ENCODE measurements at places on chromosomes 4 and X.

DNA sequence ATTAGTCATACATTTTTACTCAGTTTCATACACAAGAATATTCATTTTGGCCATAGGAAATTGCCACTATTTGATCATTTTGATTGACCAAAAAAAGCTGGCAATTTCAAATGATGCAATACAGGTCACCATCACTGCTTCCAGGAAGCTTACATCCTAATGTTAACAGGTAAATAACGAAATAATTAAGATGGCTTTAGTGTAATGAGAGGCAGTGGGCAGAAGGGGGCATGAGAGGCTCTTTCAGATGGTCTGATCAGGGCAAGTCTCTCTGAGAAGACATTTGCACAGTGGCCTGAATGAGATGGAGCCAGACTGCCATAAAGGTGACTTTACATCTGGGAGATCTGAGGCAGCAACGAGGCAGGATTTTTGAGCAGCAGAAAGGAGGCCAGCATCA, 170.7 kb downstream of the SLIT2 start:
- DNase-seq = peak; percentile 43

- no peak for DNase-seq
Observed at GRCh38 chr4:73707269-73707875, 33.0 kb upstream of the CXCL8 start.

GRCh38 chrX:65903750-65904149, 136.1 kb downstream of the VSIG4 start:
- no peak for DNase-seq

- no peak for DNase-seq
Observed at GRCh38 chrX:73400136-73400748, 46.6 kb upstream of the CDX4 start.

GRCh38 chr4:146795711-146796110, 150.0 kb downstream of the TTC29 start:
- DNase-seq = no peak

DNA sequence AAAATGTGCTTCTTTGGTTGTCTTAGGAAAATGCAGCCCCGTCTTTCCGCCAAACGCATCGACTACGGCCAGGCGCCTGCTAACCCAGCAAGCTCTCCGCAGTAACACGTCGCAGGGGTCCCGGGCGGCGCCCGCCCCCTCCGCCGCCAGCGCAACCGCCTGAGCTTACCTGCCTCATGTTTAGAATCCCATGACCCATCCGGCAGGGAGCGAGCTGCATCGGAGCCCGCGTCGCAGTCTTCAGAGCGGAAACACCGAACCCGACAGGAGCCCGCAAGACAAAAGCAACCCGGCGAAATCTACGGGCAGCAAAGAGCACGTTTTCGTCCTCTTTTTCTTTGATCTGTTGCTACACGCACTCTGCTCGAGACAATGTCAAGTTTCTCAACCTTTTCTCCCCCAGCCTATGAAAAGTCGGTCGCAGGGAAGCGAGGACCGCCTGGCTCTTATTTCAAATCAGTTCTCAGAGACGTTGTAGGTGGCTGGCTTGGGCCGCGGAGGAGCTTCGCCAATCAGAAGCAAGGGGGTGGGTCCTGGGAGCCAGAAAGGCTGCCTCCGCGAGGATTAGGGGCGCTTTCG, at the start of gene MID1:
Gene MID1, minus strand, starts transcription at position 465 of the 579 bp plus-strand sequence. CDS start 53,038 bp downstream, outside the sequence.
- DNase-seq = no peak

DNA sequence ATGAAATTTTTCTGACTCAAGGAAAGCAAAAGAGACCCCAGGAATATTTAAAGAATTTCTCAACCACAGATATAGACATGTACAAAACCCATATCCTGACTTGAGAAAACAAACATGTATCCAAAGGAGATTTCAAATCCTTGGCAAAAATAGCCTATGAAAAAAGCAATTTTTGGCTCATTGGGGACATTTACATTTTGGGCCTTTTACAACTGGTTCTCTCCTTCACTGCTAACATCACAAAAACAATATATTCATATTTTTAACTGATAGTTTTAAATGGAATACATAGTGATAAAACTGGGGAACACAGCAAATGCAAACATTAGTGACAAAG, 65.0 kb downstream of the SH3RF1 start:
- no peak for DNase-seq

DNA sequence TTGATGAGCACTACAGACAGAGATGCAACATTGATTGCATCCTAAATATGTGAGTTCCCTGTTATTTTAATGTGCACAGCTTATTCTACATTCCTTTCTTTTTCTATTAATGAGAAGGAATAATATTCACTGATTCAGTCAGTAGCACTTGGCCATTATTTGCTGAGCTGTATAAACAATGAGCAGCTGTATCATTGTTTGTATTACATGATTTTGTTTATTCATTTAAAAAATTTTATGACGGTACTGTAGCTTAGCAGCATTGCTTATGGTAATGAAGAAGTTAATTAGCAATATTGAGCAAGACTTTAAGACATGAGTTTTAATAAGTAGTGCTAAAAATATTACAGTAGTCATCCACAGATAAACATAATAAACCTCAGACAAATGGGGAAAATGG, 582.0 kb downstream of the ADGRL3 start:
- DNase-seq = no peak

DNA sequence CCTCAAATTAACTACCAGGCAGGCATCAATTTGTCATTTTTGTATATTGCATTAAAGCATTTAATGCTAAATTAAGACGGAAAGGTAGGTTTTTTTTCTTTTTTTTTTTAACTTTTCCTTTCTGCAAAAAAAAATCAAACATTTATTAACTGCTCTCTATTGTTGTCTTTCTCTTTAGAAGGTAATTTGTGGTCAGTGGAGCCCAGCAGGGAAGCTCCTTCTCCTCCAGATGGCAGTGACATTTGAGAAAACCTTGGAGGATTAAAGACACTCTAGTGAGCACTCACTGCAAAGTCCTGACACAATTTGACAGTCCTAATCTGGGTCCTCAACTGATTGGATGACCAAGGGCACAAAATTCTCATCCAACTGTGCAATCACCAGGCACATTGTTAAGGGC, 102.4 kb downstream of the SLIT2 start:
- no peak for DNase-seq

DNA sequence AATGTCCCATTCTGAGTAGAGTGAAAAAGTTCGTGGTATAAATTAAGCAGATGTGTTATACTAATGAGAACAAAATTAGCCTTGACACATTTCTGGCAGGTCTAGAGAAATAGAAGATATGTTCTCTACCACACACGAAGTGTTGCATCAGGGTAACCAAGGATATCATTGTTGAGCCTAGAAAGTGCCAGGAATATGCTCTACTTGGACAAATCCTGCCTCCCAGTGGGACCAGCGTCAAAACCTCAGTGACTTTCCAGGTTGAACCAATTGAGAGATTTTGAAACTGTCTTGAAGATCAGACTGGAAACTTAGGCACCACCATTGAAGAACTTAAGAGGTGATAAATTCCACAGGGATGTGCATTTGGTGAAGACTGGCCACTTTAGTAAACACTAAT, 115.9 kb downstream of the HPGD start:
- DNase-seq = no peak

GRCh38 chr4:153887217-153887616, 98.3 kb upstream of the SFRP2 start:
- no peak for DNase-seq

GRCh38 chrX:19867411-19867732, 20.0 kb downstream of the SH3KBP1 start:
- no peak for DNase-seq

DNA sequence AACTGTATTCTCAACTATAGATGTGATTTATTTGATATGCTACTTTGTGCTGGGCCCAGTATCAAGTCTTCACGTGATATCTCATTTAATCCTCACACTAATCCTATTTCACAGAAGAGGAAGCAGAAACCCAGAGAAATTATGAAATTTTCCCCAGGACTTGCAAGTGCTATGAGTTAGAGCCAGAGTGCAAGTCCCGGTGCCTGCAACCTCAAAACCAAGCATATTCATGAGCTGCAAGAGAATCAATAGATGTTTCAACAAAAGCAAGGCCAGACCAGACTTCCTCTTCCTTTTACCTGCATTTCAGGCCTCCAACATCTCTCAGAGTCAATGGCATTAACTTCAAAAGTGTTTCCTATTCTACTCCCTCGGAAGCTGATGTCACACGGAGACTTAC, 92.2 kb upstream of the GATB start:
- DNase-seq = no peak

GRCh38 chrX:73412930-73413329, 33.9 kb upstream of the CDX4 start:
- DNase-seq = no peak

DNA sequence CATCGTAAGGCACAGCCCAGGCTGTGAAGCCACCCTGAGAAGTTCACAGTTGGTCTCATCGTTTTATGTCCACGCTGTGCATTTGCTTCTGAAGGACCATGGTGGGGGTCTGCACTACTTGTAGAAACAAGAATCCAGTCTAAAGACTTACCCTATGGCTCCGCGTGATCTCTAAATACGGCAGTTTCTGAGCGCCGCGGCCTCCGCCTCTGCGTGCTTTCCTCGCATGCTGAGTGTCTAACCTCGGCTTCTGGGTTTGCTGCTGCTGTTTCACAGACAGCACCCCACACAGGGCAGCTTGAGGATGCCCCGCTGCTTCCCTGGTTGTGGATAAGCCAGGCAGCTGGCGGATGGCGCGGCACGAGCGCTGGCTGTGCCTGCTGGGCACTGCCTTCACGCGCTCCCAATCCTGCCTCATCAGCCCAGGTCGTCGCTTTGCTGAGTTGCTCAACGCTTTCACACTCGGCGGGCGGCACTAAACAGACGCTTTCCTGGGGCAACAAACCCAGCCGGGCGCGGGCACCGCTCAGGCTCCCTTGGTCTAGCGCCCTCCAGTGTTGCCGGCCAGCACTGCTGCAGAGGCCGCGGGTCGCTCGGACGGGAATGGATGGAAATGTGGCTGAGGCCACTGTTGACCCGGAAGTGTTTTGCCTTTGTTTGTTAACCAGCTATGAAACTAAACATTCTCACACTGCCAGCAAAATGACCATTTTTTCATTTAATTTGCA, 39.2 kb downstream of the FGFRL1 start:
- no peak for DNase-seq

GRCh38 chr4:149727663-149728062, 88.0 kb downstream of the IQCM start:
- no peak for DNase-seq

DNA sequence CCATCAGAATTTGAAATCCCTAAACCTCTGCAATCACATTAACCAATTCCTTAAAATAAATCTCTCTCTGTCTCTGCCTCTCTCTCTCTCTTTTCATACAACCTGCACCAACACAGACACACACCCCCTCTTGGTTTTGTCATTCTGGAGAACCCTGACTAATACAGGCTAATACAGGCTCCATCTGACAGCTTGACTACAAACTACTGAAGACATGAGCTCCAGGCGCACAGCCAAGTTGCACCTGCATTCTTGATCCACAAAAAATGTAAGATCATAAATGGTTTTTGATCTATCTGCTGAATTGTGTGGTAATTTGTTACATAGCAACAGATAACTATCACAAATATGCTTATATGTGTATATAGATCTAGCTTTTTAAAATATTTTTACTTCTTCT, 2414.2 kb downstream of the PCDH7 start:
- DNase-seq = no peak

GRCh38 chrX:23756165-23756564, 13.1 kb upstream of the ACOT9 start:
- peak; percentile 80 for DNase-seq

DNA sequence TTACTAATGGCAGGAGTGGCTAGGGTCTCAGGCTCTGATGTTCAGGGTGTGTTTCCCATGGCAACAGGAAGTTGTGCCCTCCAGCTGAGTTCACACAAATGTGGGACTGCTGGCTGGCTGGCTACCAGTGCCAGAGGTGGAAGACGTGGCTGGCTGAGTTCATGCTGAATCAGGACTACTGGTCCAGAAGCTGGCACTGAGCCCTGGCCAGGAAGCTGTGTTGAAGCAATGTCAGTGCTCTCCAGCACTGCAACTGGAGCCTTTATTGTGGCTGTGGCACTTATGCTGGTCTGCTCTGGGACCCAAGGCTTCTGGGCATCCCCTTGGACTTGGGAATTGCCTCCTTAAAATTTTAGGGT, 42.0 kb upstream of the ZXDA start:
- DNase-seq = no peak

DNA sequence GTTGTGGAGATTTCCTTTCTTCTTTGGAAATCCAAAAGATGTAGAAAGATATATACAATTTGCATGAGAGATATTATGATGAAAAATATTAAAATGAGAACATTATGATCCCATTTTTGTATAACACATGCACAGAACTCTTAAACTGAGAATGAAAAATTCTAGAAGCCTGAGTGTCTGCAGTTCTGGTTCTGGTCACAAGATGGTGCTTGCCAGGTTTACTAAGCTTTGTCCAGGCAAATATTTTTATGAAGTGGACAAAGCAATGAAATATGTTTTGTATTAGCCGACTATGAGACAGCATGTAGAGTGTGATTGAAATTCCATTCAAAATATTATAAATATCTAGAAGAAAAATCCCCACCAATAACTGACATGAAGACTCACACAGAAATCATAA, 2.2 kb downstream of the PWWP3B start:
- no peak for DNase-seq

GRCh38 chrX:69067841-69068240, 97.4 kb downstream of the PJA1 start:
- no peak for DNase-seq

- DNase-seq = no peak
Observed at GRCh38 chrX:44529310-44529709, 13.3 kb downstream of the FUNDC1 start.

- peak; percentile 43 for DNase-seq
Observed at GRCh38 chr4:75895744-75896314, 6.4 kb downstream of the PPEF2 start.

DNA sequence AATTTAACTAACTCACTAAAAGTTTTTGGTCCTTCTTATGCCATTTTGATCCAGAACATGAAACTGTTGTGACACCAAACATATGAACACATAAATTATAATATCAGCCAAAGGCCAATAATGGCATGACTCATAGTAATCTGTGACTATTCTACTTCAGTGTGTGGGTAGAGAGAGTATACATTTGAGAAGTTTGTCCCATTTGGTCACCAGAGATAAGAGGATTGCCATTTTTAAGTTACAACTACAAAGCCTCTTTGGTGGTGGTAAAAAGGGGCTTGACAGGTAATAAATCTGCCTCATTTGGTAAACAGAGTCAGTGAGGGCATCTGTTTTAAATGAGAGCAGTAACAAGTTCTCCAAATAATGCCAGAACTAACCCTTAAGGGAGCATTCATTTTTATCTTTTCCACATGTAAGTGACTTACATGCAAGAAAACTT, 117.9 kb downstream of the TBC1D19 start:
- DNase-seq = no peak

GRCh38 chr4:73743281-73743680, 2.9 kb downstream of the CXCL8 start:
- no peak for DNase-seq

GRCh38 chr4:183057255-183057654, 41.8 kb upstream of the WWC2 start:
- no peak for DNase-seq

- no peak for DNase-seq
Observed at GRCh38 chr4:98722000-98722399, 63.6 kb upstream of the TSPAN5 start.

GRCh38 chr4:40969501-40969900, 219.7 kb downstream of the NSUN7 start:
- DNase-seq = no peak

Measured in CD4-positive, alpha-beta T cell treated with Interleukin-2 at 100 ng/mL for 4 hours (primary cell).